ENCODE measurements at places on chromosomes 3 and 15.

DNA sequence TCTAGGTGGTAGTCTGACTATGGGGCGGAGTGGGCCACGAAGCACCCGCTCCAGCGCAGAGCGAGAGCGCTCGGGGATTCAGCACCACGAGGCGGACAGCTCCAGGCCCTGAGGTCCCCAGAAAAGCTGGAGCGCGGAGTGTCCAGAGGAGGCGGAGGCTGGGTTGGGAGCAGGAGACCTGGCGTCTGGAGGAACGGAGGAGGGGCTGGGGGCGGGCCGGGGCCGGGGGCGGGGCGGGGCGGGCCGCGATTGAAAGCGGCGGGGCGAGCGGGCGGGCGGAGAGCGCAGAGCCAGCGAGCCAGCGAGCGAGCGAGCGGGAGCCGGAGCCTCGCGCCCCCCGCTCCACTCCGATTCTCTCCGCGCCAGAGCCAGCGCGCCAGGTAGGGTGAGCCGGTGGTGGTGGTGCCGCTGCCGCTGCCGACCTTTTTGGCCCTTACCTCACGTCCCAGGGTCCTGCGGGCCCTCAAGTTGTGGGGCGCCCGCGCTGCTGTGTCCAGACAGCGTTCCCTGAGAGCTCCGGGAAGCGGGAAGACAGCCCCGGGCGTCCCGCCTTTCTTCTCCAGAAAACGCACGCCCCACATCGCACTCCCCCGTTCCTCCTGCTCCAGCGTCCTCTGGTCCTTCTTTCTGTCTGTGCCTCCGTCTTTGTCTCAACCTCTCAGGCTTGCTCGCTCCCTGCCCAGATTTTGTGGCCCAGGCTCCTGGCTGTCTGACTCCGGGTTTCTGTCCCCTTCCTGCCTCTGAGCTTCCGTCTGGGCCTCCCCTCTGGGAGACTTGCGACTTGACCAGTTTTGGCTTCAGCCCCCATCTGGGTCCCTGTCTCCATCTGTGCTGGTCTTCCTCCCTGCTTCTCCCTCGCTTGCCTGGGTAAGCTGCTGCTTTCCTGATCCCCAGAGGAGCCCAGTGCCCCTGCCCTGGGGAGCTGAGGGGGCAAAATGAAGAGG lies at the start of gene GRM2:
GRM2 (plus strand) TSS at position 281 of the 944 bp plus-strand sequence. CDS start 1,916 bp downstream, outside the sequence.
- DNase-seq: peak; percentile 45

DNA sequence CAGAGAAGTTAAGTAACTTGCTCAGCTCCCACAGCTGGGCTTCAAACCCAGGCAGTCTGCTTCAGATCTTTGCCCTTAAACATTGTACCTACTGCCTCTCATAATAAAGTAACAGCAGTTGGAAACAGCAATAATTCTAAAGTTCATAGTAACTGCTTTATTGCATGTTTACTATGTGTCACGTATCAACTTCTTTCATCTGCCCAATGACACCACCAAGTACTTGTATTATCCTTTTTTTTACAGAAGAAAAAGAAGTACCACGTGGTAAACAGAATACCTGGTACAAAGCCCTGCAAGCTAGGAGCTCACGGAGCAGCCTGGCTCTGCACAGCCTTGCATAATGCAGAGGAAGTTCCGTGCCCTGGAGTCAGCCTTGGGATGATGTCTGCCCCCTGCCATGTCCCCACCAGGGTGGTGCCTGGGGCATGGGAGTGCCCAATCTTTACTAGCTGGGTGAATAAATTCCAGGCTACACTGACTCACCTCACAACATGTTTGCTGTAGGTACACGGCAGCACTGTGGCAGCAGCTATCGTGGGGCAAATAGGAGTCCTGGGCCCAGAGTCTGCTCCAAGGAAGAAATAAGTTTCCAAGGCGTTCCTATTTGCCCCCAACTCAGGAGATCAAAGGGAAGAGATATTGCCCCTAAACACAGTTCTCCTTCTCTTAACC lies 77.2 kb downstream of the LDHAL6B start:
- no peak for DNase-seq

GRCh38 chr3:124053871-124054270 lies 61.9 kb upstream of the ROPN1 start:
- DNase-seq: no peak

DNA sequence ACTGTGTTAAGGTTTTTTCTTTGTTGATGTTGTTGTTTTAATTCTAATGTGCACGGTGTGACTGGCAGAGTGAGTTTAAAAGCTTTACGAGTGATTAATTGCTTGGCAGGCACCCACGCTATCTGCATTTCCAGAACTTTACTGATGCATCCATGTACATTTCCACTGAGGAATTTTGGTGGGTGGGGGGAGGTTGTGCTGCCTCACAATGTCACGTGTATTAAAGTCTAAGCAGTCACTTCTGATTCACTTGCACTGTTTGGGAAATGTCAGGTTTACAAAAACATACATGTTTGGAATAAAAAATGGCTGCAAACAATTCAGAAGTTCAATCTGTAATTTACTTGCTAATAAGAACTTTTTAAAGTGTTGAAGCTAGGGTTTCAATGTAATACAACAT lies 38.5 kb upstream of the CTDSPL start:
- DNase-seq: no peak

DNA sequence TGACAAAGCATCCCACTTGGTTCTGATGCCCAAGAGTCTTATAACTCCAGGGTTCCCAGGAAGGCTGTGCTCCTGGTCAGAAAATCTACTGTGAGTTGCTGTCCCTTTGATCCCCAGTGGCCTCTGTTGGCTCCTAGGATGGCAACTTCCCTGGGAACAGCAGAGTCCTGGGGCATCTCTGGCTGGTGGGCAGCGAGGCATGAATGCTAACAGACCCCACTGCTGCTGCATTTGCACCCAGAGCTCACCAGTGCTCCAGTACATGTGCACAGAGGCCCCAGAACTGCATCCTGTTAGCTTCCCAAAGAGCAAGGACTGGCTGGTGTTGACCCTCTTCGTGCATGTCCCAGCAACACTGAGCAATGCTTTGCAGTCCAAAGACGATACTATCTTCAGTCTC lies 15.7 kb downstream of the CAV3 start:
- DNase-seq: no peak

- no peak for DNase-seq
Measured at GRCh38 chr3:81874738-81875137, 113.3 kb upstream of the GBE1 start.

- no peak for DNase-seq
Measured at GRCh38 chr3:37198996-37199395, 24.6 kb upstream of the LRRFIP2 start.

GRCh38 chr3:17329927-17330326 lies 412.5 kb downstream of the TBC1D5 start:
- no peak for DNase-seq

- DNase-seq: no peak
Measured at GRCh38 chr3:123695152-123695551, 110.3 kb upstream of the HACD2 start.

DNA sequence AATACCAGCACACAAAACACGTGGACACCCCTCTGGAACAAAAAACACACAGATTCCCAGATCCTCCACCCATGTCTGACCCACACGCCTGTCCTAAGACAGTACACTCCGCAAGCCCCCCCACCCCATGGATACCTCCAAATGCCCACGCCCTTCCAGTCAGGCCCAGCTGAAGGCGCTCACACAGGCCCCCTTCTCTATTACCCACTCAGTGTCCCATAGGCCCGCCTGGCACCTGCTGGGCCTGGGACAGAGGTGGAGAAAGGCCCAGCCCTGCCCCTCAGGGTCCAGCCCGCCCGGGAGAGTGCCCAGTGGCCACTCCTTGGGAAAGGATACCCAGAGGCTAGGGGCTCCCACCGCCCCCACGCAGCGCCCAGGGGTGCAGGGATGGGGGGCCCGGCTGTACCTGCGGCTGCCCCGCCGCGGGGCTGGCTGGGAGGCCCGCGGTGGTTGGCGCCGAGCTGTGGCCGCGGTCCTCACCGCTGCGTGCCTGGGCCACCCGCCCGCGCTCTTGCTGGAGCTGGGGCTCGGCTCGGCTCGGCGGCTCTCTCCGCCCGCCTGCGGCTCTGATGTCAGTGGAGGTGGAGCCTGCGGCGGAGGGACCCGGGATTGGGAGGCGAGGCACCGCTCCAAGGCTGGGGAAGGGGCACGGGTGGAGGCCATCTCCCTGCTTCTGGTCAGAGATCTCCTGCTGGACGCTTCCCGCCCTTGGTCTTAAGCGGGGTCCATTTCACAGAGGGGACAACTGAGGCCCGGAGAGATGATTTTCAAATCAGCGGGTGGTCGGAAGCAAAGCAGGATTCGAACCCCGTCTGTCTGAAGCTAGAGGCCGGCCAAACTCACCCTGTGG lies at the start of gene CAMK1:
CAMK1 (minus strand) TSS at position 522 of the 850 bp plus-strand sequence. CDS start 2,198 bp downstream, outside the sequence.
- peak; percentile 32 for DNase-seq

DNA sequence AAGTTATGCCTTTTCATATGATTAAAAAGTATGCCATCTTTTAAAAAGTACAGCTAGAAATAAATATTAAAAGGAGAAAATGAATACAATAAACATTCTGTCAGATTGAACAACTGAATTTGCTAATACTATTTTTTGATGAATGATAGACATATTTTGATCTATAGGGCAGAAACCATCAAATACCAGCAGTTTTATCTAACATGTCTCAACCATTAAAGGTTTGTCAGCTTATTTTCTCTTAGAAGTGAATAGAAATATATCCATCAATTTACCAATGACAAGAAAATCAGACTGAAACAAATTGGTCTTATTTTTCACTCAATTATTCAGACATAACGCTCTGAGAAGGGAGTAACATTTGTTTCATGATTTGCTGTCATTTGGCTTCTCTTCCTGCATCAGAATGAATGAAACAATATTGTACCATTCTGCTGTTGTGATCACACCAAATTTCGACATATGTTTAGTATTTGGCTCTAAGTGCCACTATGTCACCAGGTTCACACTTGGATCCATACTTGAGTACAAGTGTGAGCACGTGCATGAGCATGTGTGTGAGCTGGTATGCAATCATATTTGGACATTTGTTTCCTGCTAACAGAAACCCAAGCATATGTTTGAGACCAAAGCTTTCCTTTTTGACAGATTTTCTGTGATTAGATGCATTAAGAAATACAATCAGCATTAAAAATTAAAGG lies 86.5 kb downstream of the THRB start:
- DNase-seq: no peak
